ENCODE measurements at places on chromosomes 3 and 15.

- DNase-seq = no peak
Measured at GRCh38 chr3:161531930-161532329, 35.3 kb downstream of the OTOL1 start.

GRCh38 chr3:112304611-112305010 lies 10.6 kb upstream of the SLC9C1 start:
- DNase-seq = no peak

DNA sequence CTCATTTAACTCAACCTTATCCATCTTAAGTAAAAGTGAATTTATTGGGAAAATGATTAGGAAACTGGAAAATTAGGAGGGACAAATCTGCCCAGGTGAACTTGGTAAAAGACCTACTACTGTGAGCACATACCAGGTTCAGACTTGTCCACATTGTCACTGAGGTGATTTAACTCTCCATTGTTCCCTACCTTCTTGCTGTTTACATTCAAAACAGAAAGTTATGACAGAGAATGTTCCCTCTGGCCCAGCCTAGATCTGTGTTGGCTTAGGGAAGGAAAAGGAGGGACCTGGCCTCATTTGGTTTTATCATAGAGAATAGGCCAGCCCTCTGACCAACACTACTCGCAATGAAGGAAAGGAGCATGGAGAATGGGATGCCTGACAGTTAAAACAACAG lies 117.6 kb downstream of the SATB1 start:
- no peak for DNase-seq

- no peak for DNase-seq
Measured at GRCh38 chr3:64927689-64928088, 239.9 kb upstream of the ADAMTS9 start.

- DNase-seq = no peak
Measured at GRCh38 chr3:167899093-167899492, 163.6 kb downstream of the SERPINI1 start.

GRCh38 chr3:133775309-133775708 lies 29.1 kb downstream of the TF start:
- DNase-seq = no peak

- DNase-seq = no peak
Measured at GRCh38 chr3:136330900-136331299, 80.8 kb downstream of the PCCB start.

- DNase-seq = no peak
Measured at GRCh38 chr3:12569836-12570235, 12.9 kb downstream of the MKRN2 start.

DNA sequence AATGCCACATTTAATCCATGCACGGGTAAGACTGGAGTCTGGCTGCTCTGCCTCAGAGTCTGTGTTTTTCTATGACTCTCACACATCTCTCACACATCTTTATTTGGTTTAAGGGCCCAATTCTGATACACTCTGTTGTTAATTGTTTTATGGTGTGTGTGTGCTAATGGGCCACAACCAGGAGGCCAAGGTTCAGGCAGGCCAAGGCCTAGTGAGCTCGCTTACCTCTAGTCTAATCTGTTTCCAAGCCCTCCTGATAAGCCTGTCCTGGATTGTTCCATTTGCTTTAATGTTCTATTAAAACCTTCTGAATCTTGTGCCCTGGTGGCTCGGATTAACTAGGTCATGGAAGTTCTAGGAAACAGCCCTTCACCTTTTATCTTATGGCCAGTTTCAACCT lies 445.4 kb upstream of the DPH6 start:
- no peak for DNase-seq

All from T-helper 2 cell (primary cell).